IPS DF 19.7 (cell line): ENCODE measurements at places on chromosomes 16 and 17.

- DNase-seq: no peak
Measured at GRCh38 chr17:73503560-73503959, 140.7 kb downstream of the SDK2 start.

GRCh38 chr16:28063591-28064061 lies at the start of gene GSG1L:
GSG1L (minus strand) TSS chr16:28063714; CDS start chr16:28063424, 290 bp downstream.
- no peak for DNase-seq

DNA sequence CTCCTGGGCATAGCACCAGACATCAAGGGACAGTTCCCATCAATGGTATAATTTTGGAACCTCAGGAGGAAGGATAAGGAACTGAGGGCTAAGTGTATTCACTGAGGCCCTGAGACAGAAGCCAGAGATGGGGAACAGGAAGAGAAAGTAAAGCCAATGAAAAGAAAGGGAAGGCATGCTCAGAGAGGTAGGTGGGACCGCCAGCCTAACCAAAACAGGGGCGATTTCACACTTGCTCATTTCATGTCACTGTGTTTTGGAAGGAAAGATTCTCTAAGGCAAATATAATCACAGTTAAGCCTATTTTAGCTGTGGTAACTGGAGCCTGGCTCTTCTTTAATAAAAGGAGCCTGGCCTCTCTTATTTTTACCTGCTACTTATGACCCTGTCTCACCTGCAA lies 411.1 kb downstream of the CDH13 start:
- no peak for DNase-seq

GRCh38 chr16:48099455-48099854 lies 56.3 kb downstream of the ABCC12 start:
- DNase-seq: peak; percentile 48

- DNase-seq: no peak
Measured at GRCh38 chr17:57445772-57446472, 189.6 kb downstream of the MSI2 start.

- no peak for DNase-seq
Measured at GRCh38 chr17:31499771-31500554, 108.5 kb downstream of the RAB11FIP4 start.

DNA sequence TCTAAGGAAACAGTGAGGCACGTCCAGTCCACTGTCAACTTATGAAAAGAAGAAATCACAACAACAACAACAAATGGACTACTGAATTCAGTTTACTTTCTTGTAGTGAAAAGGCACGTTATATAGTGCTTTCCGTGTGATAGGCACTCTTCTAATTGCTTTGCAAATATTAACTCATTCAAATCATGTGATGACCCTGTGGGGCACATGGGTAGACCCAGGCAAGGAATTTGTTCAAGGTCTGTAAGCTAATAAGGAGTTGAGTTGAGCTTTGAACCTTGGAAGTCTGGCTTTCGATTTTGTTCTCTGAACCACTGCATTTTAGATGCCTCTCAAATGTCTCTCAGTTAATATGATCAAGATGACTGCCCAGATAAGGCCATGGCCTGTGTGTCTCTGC lies 295.1 kb upstream of the RBFOX1 start:
- no peak for DNase-seq

DNA sequence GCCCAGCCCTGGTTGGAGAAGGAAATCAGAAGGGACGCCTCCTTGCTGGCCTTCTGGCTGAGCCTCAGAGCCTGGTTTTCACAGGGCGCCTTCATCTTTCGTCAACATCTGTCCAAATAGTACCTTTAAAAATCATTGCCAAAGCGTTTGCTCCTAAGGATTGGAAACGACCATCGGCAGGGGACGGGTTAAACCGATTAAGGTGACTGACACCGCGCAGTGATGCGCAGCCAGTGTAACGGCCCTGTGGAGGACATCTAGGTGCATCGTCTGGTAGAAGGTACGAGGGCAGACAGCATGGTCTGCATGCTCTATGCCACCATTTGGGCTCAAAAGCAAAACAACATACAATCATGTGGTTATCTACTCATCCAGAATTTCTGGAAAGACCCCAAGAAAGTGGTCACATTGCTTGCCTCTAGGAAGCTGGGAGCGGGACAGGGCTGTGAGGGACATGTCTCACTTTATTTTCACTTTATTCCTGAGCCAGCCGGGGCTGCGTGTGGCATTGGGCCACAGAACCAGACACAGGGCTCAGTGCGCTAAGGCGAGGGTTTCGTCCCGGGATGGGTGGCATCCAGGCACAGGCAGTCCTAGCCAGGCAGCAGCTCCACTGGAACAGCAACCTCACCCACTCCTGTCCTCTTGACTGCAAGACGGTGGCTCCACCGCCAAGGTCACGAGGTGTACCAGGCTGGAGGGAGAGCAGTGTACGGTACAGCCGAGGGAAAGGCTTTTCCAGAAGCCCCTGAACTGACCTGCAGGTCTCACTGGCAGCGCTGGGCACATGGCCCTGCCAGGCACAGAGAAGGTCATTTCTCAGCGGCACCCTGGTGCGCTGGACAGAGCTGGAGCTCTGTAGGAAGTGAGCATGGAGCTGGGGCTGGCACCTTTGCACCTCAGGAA lies 40.9 kb upstream of the JPH3 start:
- DNase-seq: no peak

DNA sequence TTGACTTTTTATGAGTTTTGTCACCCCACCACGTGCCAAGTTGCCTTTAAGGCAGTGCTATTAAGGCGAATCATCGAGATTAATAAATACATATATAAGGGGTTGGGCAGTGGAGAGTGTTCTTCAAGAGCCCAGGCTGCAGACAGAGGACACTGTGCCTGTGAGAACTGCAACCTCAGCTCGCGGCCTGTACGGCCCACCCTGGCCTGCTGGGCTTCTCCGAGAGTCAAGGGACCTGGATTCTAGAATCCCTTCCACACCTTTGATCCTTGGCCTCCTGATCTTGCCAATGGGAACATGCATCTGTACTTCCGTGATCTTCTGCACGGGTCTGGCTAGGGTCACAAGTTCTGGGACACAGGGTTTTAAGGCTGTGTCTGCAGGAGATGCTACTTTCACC lies 54.5 kb downstream of the IRX5 start:
- DNase-seq: no peak

DNA sequence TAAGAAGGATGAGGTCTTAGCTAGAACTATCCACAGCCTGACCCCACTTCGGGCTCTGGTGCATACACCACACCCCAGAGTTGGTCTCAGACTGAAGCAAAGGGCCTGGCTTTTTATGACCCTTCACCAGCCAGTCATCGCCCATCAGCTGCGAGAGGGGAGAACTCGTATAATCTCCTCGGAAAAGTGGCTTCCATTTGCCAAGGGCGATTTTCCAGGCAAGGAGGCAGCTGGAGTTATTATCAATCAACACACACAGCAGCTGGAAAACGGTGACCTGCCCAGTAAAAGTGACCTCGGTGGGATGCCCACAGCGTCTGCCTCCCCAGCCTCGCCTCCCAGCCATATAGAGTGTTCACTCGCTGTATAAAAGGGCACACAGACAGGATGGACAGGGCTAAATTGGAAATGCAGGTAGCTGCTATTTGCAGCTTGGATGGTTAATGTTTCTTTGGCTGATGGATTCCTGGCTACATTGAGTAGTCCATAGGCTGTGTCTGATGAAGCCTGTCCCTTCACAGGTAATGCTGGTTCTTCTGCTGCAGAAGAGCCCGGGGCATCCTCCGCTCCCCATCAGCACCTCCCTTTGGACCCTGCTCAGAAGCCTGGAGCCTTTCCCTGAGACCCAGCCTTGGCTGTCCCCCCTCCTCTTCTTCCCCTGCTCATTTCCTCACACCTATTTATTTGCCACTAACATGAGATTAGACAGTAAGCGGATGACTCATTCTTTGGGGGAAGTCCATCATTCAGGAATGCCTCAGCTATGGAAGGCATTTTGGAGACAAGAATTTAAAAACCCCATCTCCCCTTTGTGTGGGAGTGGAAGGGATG lies 45.7 kb downstream of the TMEM186 start:
- no peak for DNase-seq

DNA sequence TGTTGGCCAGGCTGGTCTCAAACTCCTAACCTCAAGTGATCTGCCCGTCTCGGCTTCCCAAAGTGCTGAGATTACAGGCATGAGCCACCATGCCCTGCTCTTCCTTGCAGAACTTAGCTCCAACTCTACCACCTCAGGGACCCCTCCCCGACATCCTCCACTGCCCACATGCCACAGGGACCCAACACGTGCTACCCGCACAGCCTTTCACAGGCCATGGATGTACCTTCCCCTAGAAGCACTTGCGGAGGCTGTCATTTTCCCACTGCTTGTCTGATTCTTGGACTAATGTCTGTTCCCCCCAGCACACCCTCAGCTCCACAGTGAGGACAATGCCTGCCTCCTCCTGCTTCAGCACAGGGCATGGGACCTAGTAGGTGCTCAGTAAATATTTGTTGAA lies 147.4 kb downstream of the ZNF423 start:
- DNase-seq: no peak

GRCh38 chr17:29707212-29707571 lies 84.5 kb upstream of the CORO6 start:
- DNase-seq: no peak

DNA sequence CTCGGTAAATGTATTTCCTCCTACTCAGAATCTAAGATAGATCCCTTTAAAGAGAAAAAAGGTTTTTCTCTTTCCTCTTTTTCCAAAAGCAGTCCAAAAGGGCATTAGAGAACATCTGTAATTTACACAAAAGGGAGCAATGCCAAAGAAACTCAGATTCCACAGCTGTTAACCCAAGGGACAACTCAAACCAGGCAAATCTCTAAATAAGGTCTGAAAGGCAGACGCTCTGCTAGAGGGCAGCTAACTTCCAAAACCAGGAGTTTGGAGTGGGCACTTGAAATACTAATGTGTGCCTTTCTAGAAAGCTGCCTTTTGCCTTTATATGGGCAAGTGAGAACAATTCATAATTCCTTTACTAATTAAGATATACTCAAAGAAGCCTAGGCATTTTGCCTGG lies 435.7 kb downstream of the ZFHX3 start:
- DNase-seq: no peak

DNA sequence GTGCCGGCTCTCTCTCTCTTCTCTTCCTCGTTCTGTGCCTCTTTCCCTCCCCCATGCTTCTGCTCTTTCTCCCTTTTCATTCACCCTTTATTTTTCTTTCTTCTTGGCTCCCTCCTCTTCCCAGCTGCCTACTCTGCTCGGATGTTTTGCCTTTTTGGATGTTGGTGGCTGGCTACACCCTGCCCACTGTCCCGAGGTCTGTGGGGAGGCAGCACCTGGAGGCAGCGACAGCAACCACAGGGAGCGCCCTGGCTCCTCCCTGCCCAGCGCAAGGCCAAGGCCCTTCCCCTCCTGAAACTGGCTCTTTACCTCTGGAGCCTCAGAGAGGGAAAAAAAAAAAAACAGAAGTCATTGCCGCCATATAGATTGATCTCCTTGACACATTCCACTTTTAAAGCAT lies 20.0 kb downstream of the CLUAP1 start:
- DNase-seq: no peak

- DNase-seq: no peak
Measured at GRCh38 chr17:22435231-22435974, 743.1 kb downstream of the KCNJ18 start.

DNA sequence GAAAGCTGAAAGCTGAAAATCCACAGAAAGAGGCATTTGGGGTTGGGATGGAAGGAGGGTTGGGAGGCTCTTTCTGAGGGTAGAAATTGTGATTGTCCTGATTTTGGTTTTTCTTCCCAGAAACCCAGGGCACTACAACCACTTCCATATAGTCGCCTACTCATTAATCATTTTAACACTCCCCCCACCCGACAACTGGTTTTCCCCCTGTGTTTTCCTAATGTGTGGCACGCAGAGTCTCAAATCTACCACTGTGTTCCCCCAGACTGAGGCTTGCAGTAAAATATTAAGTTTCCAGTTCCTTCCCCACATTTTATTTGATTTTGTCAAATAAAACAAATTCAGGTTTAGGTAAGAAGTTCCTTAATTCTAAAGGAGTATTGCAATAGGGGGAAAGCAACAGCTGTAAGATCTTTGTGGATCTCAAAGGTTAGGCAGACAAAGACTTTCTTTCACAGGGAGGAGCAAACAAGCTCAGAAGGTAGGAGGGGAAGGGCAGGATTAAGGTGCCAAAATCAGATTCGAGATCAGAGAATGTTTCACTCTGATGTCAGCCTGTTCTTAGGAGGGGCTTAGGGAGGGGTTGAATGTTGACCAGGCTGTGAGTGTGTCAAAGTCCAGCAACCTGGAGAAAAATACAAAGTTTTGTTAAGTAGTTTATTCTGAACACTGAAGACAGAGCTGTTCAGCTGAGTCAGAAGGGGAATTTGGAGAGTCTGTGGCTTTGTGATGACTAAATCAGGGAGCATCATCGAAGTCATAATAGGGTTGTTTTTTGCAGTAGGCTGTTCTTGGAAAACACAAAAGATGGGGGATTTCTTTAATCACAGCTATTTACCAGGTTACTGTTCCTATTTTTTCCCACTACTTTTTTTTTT lies 3.6 kb downstream of the ZNF267 start:
- no peak for DNase-seq

DNA sequence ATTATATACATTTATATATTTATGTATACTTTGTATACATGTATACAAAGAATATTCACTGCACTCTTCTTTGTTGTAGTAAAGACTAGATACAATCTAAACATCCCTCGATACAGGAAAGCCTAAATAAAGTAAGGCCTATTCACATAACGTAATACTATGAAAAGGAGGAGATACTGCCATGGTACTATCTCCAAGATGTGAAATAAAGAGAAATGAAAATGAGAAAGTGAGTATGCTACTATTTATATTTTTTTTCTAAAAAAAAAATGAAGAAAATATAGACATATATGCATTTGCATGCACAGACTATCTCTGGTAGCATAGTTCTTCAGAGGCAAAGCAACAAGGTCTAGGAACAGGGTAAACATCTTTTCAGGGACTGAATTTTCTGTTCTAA lies 19.4 kb downstream of the CFDP1 start:
- DNase-seq: no peak

DNA sequence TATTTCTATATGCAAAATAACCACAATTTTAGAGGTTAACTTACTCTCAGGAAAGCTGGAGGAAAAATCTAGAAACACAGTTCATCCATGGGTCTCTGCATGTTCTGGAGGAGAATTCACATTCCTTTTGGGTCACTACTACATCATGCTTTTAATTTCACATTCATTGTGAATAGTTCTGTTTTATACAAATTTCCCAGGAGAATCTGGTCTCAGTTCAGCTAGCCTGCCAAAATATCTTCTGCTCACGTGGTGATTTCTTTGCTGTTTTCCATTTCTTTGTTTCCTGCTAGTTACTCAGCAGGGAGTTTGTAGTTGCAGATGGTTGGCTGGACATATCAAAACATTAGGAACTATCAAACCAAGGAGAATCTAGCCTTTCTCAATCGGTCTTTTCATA lies at the start of gene ABCA9:
Gene ABCA9 (minus strand): TSS at position 106 of the 400 bp plus-strand sequence. CDS start 9,801 bp downstream, outside the sequence.
- DNase-seq: no peak
